Endothelial cell (in vitro differentiated cells): ENCODE measurements at places on chromosomes 3 and 15.

GRCh38 chr15:98551936-98552562, 96.3 kb upstream of the IGF1R start:
- DNase-seq, result no peak

DNA sequence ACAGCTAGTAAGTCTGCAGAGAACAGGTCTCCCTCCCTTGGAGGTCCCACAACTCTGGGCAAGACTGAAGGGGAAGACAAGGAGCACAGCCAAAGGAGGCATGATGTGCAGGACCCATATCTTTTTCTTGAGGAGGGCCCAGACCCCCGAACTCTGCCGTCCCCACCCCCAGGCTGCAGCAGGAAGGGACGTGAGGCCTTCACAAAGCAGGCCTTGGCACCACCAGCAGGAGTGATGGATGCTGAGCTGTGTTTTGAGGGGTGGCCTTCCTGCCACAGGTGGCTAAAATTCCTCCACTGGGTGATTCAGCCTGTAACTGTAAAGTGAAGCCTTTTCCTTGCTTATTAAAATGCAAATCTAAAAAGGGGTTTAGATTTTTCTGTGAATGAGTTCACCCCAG, 8.6 kb downstream of the PLA2G4D start:
- DNase-seq, result no peak

DNA sequence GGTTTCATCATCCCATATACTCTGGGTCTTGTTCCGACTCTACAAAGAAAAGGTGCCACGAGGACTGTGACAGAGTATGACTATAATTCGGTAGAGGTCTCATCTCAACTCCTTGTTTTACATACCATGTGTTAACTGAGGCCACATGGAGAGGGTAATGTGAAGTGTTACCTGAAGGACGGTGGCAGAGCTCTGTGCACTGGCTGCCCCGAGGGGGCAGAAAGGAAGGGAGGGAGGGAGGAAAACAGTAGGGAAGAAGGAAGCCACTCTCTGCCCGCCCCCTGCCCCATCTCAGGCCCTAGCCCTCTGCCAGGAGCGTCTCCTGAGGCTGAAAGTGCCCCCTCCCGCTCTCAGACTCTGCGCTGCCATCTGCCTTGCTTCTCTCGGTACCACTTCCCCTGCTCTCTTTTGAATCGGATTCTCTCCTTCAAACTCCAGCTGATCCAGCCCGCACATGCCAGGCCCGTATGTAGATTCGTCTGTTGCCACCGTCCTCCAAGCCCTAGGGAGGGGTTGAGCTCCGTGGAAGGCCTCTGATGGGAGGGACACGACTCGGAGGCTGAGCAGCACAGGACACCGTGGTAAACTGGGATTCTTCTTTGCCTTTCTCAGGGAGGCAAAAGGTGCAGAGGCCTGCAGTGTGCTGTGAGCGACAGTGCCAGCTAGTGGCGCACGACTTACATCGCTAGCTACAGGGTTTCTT, 70.5 kb upstream of the ATP10A start:
- DNase-seq, result peak; percentile 58

GRCh38 chr15:60591496-60592370, 112.8 kb upstream of the ICE2 start:
- DNase-seq, result peak; percentile 48

- DNase-seq, result no peak
These were observed 3.2 kb upstream of the PXYLP1 start for GRCh38 chr3:141228395-141228794.

DNA sequence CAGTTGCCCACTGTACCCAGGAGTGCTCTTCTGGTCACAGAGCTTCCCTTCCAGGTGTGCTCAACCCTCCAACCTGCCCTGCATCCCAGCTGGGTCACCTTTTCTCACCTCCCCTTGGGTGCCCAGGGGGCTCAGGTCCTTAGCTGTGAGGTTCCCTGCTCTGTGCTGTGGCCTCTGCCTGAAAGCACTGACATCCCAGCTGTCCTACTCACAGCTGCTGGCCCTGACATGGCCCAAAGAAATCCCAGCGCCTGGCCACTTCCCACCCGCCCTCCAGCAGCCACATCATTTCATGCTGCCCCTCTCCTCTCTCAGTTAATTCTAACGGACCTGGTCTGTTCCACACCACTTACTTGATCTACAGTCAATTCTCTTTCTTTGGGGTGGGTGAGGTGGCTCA, 79.9 kb downstream of the ISG20 start:
- DNase-seq, result no peak

DNA sequence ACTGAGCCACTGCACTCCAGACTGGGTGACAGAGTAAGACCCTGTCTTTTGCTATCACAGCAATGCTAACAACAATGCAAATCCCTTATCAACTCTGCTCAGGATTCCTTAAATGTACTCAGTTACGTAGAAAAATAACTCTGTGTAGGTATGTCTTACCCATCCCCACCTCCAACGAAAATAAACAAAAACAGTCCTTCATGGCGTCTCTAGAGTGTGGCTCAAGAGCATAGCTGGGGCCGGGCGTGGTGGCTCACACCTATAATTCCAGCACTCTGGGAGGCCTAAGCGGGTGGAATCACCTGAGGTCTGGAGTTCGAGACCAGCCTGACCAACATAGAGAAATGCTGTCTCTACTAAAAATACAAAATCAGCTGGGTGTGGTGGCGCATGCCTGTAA, 13.2 kb upstream of the NCKIPSD start:
- no peak for DNase-seq
